ENCODE measurements at places on chromosomes 2 and 18. TPM values are rescaled to one million over a fixed set of nuclear protein-coding genes. Genes with fewer than 3 reads are reported as not detected.

Gene ASIC4
- total RNA-seq, result 0.06 TPM

Gene NOSTRIN
- 2.2 TPM for total RNA-seq

Gene CELF4
- total RNA-seq, result not detected

Gene LBH
- total RNA-seq, result 125 TPM

Gene RHOB
- 193 TPM for total RNA-seq

Gene SPP2
- total RNA-seq, result not detected

Gene GCG
- total RNA-seq, result not detected

Gene UGT1A9
- 4.9 TPM for total RNA-seq

Gene HAAO
- not detected for total RNA-seq

Gene MBD5
- 6.5 TPM for total RNA-seq

Gene LYG2
- total RNA-seq, result not detected

Gene PLEKHM3
- 5.1 TPM for total RNA-seq

Gene LOXL3
- 0.40 TPM for total RNA-seq

Gene PLCD4
- total RNA-seq, result 0.31 TPM

Gene ABHD1
- 1.3 TPM for total RNA-seq

Gene PLEK
- total RNA-seq, result not detected

Gene ETAA1
- 7.7 TPM for total RNA-seq

Gene NEU2
- total RNA-seq, result not detected

Gene IL36B
- total RNA-seq, result not detected

Gene VWA3B
- total RNA-seq, result not detected

Gene SLC14A1
- not detected for total RNA-seq

Gene DCC
- total RNA-seq, result not detected

Gene CD8B2
- total RNA-seq, result not detected

Gene EHBP1
- 64.7 TPM for total RNA-seq

Gene SPOPL
- total RNA-seq, result 10.4 TPM

Gene LINC00305
- total RNA-seq, result not detected

Gene CYP27C1
- total RNA-seq, result 5.3 TPM

Gene VIT
- total RNA-seq, result not detected

Gene COBLL1
- total RNA-seq, result 3.8 TPM

Gene SMYD1
- not detected for total RNA-seq

Gene NT5DC4
- total RNA-seq, result not detected

Gene XDH
- total RNA-seq, result 1.3 TPM
